ELR (cell line): ENCODE measurements at places on chromosomes 7 and 10.

DNA sequence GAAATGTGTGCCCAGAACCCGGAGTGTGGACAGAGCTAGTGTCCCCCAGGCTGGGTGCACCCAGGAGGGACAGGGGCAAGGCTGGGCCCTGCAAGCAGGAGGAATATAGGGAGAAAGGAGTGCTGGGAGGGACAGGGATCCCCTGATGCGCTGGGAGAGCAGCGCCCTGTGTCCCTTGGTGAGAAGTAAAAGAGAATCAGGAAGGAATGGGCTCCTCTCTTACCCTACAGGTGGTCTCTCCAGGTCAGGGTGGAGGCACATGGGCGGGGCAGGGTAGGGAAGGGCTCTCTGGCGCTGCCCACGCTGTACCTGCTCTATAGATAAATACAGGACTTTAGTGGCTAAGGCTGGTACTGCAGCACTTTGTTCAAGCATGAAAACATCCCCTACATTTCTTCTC lies 753.8 kb downstream of the GRID1 start:
- no peak for DNase-seq

DNA sequence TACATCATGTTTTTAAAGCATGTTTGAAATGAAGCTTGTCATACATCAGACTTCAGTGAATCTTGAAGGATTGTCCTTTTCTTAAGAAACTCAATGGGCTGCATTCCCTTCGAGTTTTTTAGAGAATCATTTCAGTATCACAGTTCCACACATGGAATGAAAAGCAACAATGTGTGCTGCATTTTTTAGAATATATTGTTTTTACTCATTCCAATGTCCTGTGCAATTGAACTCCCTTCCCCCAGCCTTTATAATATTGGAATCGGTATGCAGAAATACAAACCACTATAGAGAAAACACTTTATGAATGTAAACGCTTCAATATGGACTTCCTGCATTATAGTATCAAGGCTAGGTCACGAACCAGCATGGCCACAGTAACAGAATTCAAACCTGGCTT lies 634.4 kb downstream of the GATA3 start:
- no peak for DNase-seq

DNA sequence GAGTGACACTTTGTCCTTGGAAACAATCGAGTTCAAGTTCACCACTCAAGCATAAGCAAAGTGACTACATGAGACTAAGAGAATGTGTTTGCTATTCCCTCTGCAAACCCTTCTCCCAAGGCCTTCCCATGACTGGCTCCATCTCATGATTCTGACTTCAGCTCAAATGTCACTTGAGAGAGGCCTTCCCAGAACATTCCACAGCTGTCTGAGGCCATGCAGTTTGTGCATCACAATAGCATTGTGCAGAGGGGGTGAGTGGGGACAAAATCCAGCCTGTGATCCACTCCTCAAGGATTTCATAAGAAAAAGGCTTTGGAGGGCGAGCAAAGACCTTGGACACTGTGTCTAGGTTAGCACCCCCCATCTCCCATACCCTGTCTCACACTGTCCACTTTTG lies 6.9 kb upstream of the LRMDA start:
- no peak for DNase-seq

DNA sequence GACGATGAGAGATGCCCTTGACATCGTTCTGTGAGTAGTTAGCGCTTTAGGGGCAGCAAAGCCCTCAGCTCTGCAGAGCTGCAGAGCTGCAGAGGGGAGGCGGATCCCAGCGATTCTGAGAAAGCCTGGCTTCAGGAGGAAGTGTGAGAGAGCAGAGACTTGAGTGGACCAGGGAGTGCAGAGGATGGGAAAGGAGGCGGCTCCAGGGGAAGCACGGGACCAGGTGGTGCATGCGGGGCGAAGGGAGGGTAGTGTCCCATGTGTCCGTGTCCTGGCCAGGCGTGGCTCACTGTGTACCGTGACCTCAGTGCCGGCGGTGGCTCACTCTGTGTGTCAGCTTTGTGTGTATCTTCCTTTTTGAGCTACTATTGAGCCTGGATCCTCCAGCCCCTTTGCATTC lies 250.8 kb upstream of the PITRM1 start:
- no peak for DNase-seq

GRCh38 chr10:74888962-74889661 lies 62.7 kb downstream of the KAT6B start:
- peak; percentile 40 for DNase-seq

- DNase-seq = no peak
Observed at GRCh38 chr10:132427939-132428367, 31.0 kb downstream of the PWWP2B start.

DNA sequence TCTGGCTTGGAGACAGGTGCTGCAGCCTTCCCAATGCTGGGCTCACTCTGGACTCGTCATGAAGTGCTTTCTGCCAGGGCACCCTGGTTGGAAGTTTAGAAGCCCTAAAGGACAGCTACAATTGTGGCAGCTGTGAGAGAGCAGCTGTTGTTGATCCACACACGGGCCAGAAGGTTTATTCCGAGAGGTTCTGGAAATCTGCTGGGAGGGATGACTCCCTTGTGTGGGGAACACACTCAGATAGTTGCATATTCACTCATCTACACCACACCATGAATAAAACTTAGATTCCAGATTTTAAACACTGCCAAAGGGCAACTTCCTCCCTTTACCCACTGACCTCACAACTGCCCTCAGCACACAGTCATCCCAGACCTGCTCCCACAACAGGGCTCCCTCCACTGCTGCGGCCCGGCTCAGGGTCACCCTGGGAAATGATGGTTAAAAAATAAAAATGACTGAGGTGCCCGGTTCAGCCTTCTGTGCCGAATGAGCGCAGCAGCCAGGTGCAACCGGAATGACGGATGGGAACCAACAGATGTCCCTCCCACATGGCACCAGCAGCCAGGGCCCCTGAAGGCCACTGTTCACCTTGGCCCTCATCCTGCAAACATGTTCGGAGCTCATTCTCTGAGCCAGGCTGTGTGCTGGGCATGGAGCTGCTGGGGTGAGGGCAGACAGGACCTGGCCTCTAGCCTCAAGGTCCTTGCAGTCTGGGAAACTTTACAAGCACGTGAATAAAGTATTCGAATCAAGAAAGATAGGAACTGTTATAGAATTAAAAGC lies 40.2 kb downstream of the ASB13 start:
- peak; percentile 19 for DNase-seq

- DNase-seq = no peak
Observed at GRCh38 chr10:42952931-42953683, 123.8 kb upstream of the RET start.

- peak; percentile 99 for DNase-seq
Observed at GRCh38 chr10:91613411-91614187, 19.3 kb downstream of the PPP1R3C start.

DNA sequence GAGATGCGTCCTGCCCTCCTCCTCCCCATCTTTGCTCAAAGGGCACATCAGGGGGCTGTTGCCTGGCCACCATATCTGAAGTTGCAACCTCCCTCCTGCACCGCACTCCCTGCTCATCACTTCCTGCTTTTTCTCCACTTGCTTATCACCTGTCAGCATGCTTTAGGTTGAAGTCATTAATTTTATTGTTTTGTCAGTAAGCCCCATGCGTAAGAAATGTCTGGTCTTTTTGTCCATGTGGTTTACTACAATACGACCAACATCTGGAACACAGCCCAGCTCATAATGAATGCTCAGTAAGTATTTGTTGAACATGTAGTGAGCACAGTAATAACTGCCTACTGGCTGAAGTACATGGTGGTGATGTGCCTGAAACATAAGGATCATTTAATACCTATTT lies 71.6 kb upstream of the GJD4 start:
- no peak for DNase-seq
